Left colon (tissue), 2 donors: ENCODE measurements at places on chromosomes 2 and 18. TPM values are rescaled to one million over a fixed set of nuclear protein-coding genes. Genes with fewer than 3 reads are reported as not detected.

DAW1 gene
- not detected for total RNA-seq

LRRC30 gene
- total RNA-seq: not detected

- DNase-seq: no peak
Observed at GRCh38 chr2:3242747-3243369, 134.8 kb downstream of the EIPR1 start.

NDUFS1 gene
- 169 TPM for total RNA-seq

C2orf92 gene
- 7.8 TPM for total RNA-seq

GRCh38 chr18:30588673-30589164, 453.8 kb downstream of the DSC3 start:
- DNase-seq: no peak

DNA sequence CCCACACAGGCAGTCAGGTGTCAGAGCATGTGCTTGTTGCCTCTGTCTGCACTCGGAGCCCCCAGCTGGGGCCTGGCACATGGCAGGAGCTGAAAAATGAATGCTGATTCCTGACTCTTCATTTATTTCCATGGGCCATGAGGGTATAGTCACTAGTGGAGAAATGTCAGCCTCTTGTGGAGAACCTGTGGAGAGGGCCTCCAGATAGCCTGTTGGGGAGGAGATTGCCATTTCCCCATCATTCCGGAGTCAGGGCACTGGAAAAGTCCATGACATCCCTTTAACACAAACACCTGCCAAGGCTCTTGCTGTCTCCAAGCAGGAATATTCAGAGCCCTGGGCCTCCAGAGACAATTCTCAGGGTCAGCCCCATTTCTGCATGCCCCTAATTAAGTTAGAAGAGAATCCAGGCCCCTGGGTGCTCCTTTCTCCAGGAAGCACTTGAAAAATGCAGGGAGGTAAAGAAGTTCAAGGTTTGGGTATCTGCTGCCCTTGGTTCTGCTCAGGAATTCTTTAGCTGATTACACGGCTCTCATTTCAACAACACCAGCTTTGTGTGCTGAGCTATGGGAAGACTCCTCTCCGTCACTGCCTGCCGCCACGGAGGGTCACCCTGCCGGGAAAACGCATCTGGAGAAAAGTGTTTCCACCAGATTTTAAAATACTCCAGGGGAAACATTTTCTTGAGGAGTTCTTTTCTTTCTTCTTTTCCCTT, 311.3 kb downstream of the MYCN start:
- DNase-seq: no peak

PFN4 gene
- not detected for total RNA-seq

GRCh38 chr2:110105608-110106467, 9.8 kb downstream of the MALL start:
- DNase-seq: peak; percentile 80

DNA sequence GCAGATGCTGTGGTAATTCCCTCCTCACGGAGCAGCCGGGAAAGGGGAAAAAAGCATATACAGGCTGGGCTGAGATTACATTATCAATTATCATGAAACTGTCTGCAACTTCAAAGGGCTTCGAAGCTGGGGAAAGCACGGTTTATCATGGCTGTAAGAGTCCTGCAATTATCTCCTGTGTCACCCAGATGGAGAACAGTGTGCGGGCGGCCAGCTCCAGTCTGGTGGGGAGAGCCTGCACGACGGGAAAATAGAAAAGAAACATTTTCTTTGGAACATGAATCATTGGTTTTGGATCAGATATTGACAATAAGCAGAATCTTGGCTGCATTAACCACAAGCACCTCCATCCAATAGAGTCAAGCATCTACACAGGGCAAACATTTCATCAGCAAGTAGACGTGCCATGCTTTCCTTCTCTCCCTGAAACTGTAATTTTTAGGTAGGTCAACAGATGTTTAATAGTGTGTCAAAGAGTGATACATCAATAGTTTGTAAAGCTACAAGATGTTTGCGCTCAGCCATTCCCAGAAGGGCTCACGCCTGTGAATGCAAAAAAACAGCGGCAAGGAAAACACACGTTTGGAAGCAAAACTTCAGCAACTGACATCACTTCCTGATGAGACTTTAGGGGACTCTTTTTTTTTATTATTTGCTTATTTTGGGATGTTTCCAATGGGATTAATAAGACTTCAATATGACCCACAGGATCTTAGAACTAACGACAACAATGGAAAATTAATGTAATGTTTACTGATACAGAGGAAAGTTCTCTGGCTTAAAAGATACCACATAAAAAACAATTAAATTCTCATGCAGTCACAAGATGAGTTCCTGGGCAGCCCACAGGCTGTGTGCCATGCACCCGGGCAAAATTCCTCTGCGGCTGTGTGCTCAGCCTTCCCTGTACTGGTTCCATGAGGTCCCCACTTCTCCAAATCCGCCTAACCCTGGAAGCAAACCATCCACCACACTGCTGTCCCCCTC, 111.0 kb upstream of the SALL3 start:
- DNase-seq: no peak

DNA sequence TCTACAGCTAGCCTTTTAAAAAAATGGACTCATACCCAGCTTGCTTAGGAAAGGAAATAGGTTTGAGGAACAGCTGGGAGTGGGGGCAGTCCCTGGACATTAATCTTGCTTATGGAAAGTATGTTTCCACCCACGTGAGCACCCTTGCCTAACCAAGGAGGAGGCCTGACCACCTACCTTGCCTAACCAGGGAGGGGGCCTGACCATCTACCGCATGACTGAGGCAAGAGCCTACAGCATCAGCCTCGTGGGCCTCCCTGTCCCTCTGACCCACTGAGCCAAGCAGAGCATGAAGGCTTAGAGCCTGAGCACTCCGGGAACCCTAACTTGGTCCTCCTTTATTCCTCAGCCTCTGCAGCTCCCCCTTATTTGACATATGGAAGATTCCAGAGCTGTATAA, 20.2 kb downstream of the PRKAG3 start:
- no peak for DNase-seq

GRCh38 chr2:181189951-181190350, 209.5 kb downstream of the UBE2E3 start:
- no peak for DNase-seq

DNA sequence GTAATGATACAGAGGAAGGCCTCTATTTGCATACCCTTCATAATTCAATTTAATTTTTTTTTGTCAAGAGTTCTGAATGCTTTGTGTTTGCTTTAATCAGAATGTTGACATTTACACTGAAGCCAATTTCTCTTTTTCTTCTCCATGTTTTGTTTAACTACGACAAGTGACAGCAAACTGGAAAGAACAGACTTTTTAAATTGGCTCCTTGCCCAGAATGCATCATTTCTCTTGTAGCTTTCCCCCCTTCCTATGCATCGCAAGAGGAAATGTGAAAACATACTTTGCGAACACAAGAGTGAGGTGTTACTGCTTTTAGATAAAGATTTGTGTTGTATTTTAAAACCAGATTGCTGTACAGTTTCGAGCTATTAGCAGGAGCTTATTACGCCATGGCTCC, 955.2 kb upstream of the CELF4 start:
- DNase-seq: no peak
